ENCODE measurements at places on chromosomes 16 and 17.
A peak's percentile ranks its signal among the peaks of the same experiment; 100 is the strongest.

DNA sequence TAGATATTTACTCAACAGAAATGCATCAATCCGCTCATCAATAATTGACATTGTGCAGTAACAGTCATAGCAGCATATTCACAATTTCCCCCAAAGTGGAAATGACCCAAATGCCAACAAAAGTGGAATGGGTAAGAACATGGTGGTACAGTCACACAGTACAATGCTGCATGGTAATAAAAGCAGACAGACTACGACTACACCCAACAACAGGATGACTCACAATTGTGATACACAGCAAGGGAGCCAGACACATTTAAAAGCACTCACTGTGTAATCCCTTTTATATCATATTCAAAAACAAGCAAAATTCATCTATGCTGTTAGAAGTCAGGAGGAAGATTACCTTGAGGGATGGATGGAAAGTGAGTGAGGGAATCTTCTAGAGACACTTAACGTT, 76.5 kb upstream of the NUDT7 start:
- no peak for DNase-seq

- no peak for DNase-seq
Observed at GRCh38 chr16:11088074-11088730, 143.8 kb downstream of the CLEC16A start.

DNA sequence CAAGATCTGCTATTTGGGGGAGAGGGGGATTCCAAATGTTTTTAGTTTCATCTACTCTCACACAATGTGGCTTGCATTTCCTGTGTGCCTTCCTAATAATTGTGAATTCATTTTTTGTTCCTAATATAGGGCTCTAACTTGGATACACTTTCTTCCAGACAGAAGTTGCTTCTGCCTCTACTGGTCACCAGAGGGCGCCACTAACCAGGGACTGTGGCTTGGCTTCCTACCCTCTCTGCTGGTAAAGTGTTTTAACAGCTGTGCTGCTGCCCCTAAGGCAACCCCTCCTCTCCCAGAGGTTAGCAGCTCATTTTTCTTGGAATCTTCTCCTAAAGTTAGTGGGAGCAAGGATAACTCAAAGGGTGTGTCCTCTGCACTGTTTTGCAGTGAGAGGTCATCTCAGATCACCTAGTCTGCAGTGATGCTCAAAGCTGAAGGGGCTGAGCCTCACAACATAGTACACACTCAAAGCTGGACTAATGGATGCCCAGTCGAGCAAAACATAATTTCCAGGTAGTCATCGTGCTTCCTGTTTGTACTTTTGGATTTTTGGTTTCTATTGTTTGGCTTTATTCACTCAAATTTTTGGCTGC, 5.0 kb upstream of the PRSS54 start:
- DNase-seq: peak; percentile 60

DNA sequence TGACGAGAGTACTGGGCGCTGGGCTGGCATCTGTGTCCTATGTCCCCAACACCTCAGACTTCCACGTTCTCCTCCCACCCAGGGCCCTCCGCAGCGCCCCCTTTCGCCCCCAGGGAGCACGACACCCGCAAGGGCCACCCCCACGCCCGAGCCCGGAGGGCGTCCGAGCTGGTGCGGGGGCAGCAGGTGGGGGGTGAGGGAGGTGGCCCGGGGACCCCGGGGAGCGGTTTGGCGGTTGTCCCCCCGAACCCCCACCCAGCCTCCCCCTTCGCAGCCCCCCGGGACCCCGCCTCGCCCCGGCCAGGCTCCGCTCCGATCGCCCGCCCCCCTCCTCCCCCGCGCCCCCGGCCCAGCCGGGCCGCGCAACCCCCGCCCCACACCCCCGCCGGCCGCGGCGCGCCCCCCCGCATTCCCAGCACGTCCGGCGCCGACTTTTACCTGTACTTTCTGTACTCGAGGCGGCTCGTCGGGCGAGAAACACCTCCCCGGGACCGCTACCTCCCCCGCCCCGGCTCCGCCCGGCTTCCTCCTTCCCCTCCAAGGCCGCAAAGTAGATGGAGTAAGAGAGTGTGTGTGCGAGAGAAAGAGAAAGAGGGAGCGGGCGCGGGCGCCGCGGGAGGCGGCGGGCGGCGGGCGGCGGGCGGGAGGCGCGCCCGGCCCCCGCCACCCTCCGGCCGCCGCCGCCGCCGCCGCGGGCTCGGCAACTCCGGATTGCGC, 901 bp downstream of the CDYL2 start:
- peak; percentile 67 for DNase-seq

DNA sequence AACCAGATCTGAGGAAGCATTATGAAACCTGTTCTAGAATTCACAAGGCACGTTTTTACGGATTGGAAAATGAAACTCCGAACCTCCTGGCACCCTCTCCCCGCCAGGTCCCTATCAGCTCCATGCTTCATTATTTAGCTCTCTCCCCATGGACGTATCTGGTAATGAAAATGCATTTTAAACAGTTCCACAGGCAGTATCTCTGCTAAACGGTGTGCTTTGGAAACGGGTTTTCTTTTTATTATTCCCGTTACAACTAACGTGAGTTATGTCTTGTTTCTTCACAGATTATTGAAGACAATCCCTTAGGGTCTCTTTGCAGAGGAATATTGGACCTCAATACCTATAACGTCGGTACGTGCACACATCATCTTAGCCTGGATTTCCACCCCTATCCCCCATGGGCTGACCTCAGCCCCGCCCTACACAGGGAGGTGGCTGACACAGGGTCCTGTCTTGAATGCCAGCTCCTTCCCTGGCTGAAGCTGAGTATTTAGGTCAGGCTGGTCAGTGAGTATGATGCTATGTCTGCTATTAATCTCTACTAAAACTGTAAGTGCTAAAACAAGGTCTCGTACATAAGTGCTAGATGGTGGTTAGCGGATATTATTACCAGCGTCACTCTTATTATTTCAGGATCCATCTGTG, 82.9 kb downstream of the SDR42E1 start:
- no peak for DNase-seq

DNA sequence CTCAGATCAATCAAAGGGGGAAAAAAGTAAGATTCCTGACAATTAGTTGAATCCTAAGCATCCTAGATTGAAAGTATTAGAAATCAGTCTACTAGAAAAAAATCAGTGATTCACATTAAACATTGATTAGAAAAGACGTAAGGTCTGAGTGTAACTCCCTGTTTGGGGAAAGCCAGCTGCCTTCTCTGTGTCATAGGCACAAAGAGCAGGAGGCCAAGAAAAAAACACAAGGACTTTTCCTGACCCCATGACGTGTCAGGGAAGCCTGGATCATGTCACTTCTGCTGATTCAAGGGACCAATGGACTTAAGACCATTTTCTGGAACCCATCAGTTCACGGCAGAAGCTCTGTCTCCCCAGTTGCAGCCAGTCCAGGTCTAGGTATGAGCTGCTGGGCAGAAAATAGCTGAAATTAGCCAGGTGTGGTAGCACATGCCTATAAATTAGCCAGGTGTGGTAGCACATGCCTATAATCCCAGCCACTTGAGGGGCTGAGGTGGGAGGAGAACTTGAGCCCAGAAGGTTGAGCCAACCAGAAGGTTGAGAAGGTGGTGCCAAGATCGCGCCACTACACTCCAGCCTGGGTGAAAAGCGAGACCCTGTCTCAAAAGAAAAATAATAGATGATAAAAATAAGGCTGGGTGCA, 35.9 kb downstream of the RANBP10 start:
- no peak for DNase-seq

GRCh38 chr16:85112364-85112763, at the start of gene CIBAR2:
CIBAR2 (minus strand) TSS chr16:85112472; CDS start chr16:85112352, 120 bp downstream.
- peak; percentile 75 for DNase-seq

DNA sequence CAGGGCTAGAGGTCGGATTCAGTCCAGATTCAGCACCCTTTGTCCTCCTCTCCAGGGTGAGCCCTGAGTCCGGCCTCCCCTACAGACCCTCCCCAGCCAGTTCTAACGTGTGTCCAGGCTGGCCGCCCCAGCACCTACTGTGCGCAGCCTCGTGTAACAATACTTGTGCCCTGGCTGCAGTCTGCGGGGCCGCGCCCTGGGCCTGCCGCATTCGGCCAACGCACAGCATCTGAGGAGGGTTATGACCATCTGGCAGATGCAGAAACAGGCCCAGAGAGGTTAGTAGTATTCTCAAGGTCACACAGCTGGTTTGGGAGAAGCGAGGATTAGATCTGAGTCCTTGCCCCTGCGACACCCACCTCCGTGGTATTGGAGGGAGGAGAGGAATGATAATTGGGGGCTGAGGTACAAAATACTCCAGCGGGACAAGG, 968 bp downstream of the RIPOR1 start:
- DNase-seq: no peak

All from ecto neural progenitor cell (in vitro differentiated cells).